Left renal pelvis (tissue), 4 donors: ENCODE measurements at places on chromosomes 7 and 10.

- no peak for DNase-seq
Measured at GRCh38 chr10:22723343-22723779, 9.0 kb upstream of the PIP4K2A start.

DNA sequence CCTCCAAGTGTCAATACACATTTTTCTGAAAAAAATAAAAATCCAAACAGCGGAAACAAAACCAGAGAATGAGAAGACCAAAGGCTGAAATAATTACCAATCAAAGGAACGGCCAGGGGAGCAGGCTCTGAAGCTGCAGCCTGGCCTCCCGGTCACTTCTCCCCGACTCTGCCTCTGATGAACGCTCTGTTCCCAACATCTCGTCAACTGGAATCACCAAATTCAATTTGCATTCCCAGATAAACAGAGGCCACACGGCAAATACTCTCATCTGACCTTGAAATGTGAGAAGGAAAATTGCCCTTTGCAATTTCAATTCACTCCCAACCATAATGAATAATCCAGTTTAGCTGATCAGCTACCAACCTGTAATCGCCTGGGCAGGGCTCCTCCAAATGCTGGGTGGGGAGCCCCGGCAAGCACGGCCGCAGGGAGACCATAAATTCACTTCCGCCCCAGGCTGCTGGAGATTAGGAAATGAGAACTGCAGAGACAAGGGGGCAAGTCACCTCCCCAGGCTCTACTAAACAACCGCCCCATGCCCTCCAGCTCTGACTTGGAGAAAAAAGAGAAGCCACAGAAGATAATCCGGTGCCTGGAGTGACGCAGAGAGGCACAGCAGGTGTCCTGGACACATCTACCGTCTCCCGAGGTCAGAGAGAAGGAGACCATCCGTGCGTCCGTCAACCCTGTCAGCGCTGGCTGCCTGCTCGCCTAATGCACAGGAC lies 153.2 kb downstream of the MAD1L1 start:
- no peak for DNase-seq

DNA sequence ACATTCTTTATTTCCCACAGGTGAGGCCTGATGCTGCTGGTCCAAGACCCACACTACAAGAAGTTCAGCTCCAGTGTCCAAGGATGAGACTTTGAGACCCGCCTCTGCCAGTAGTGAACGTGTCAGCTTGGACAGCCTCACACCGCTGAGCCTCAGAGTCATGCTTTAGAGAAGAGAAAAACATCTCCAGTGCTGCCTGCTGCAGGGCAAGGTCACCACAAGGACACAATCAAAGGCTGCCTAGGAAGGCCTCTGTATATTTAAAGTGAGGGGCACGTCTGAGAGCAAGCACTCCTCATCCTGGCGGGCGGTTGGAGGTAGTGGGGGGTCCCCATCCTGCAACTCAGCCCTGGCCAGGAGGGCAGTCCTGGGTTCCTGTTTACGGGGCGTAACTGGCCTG lies 19.3 kb downstream of the FGFR2 start:
- DNase-seq = no peak

- DNase-seq = no peak
Measured at GRCh38 chr10:96321822-96322221, 17.6 kb downstream of the DNTT start.

- peak; percentile 50 for DNase-seq
Measured at GRCh38 chr10:62244785-62245467, 23.7 kb downstream of the RTKN2 start.
